GM23338 (cell line): ENCODE measurements at places on chromosomes 4 and X. TPM values are rescaled to one million over a fixed set of nuclear protein-coding genes. Genes with fewer than 3 reads are reported as not detected.

DNA sequence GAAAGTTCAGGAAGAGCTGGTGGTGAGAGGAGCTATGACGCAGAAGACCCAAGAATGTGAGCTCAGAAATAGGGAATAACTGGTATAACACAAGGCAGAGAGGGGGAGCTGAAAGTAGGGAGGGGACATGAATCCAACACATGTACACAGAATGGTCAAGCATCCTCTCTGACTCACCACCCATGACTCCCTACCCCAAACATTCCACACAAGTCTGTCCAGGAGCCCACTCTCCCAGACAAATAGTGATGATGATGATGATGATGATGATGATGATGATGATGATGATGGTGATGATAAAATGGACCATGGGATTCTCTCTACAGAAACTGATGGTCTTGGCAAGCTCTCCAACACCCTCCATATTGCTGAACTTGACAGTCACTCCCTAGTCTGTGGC lies 46.4 kb downstream of the NAT8L start:
- no peaks in the 10 kb centered on the region for H3K36me3 ChIP-seq
- H3K27me3 ChIP-seq = no peaks in the 10 kb centered on the region
- H3K4me3 ChIP-seq = no peak overlapping the region
- no peak for DNase-seq
- H3K27ac ChIP-seq = no peak overlapping the region

DNA sequence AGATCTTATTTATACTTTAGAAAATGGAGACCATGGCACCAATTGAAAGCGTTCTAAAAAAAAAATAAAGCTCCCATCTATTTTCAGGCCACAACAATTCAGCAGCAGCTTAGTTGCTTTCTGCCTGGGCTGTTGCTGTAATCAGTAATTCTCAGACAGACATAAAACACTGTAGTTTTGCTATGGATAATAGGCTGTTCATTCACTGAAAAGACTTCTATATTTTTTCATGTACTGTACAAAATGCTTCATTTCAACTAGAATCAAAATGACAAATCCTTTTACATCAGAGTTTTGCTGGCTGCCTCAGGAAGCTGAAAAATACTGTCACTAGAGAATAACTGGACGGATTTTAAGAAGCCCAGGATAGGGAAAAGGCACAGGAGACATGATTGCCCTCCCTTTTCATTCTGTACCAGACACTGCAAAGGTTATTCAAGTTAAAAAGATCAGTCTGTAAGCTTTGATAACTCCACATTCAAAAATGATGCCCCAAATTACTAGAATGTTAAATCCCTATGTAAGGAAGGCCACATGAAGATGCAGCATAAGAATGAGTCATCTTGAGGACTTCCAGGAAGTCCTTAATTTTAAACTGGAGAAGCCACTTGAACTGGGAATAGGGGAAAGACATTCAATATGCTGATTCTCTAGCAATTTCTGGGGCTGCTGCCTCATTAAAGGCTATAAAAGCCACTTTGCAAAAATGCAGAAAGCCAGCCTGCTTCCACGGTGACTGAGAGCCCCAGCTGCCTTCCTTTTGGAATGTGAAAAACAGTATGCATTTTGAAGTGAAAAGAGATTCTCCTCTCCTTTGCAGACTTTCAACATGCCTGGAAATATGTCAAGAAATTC lies 403.2 kb upstream of the RASGEF1B start:
- peaks cover 26% of the 10 kb centered on the region for H3K4me1 ChIP-seq
- no peaks in the 10 kb centered on the region for H3K36me3 ChIP-seq
- peak; percentile 22 for DNase-seq
- H3K27me3 ChIP-seq = no peaks in the 10 kb centered on the region
- H3K27ac ChIP-seq = peak overlapping the region; percentile 51
- H3K4me3 ChIP-seq = no peak overlapping the region

DNA sequence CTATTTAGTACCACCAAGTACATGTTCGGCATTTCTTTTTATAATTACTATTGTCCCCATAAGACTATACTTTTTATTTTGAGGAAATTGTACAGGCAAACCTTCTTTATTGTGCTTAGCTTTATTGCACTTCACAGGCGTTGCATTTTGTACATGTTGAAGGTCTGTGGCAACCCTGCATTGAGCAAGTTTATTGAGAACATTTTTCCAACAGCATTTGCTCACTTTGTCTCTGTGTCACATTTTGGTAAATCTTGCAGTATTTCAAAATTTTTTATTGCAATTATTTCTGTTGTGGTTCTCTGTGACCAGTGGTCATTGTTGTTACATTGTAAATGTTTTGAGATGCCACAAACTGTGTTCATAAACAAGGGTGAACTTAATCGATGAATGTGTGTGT lies 10.8 kb upstream of the CXCL5 start:
- no peak for DNase-seq
- no peaks in the 10 kb centered on the region for H3K27me3 ChIP-seq
- H3K4me1 ChIP-seq = peaks cover 16% of the 10 kb centered on the region
- no peaks in the 10 kb centered on the region; the same call in 1 of the 2 replicates for H3K36me3 ChIP-seq
- no peak overlapping the region for H3K27ac ChIP-seq
- no peak overlapping the region for H3K4me3 ChIP-seq

DNA sequence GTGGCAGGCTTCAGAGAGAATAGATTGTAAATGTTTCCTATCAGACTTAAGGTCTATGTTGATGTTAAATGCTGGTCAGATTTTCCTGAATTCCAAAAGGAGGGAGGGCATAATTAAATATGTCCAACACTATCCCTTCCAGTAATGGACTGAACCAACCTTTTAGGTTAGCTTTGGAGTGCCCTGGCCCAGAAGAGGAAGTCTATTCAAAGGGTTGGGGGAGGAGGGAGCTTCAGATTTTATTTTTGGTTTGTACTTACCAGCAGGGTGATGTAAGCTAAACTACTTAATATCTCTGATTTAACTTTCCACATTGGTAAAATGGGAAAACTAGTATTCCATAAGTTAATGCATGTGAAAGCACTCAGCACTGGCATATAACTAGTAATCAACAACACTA lies 91.1 kb downstream of the RBM46 start:
- no peak overlapping the region for H3K27ac ChIP-seq
- H3K4me3 ChIP-seq = no peak overlapping the region
- H3K27me3 ChIP-seq = no peaks in the 10 kb centered on the region
- H3K36me3 ChIP-seq = peaks cover 9% of the 10 kb centered on the region; the same call in 1 of the 2 replicates

GRCh38 chrX:40086569-40087335 lies 11.0 kb downstream of the BCOR start:
- H3K27me3 ChIP-seq = peaks cover 57% of the 10 kb centered on the region
- DNase-seq = no peak
- no peaks in the 10 kb centered on the region for H3K36me3 ChIP-seq
- no peak overlapping the region for H3K27ac ChIP-seq
- peaks cover 56% of the 10 kb centered on the region for H3K4me1 ChIP-seq
- peak overlapping the region; percentile 55 for H3K4me3 ChIP-seq

DNA sequence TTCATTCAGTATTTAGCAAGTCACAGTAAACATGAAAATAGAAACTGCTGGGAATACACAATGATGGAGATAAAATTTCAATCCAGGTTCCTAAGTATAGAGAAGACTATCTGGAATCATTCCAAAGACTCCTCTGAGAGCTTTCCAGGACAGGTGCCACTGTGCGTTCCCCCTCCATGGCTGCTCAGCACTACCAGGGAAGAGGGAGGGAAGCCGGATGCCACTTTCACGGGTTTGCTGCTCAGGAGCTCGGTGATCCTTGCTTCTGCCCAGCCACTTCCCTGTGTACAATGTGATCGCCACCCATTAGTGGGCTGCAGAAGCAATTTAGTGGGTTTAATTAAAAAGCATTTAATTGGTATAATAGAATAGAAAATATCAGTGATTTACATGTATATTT lies 94.5 kb downstream of the FNIP2 start:
- no peak for DNase-seq
- no peaks in the 10 kb centered on the region for H3K4me1 ChIP-seq
- H3K36me3 ChIP-seq = no peaks in the 10 kb centered on the region

DNA sequence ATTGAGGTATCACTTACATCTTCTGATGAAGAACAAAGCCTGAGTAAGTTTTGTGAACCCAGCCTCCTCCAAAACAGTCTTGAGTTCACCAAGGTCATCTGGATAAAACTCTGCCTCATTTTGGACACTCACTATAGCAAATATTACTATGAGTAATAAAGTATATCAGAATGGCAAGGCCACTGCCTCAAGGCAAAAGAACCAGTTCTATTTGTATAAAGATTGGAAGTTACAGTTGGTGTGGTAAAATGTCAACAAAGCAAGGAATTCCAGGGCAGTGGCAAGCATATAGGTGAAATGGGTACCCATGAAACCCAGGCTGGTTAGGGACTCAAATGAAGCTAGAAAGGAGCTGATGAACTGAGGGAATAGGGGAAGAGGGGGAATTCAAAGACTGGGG lies 2.4 kb upstream of the ARHGEF6 start:
- H3K4me1 ChIP-seq = no peaks in the 10 kb centered on the region
- no peak for DNase-seq
- H3K4me3 ChIP-seq = no peak overlapping the region
- H3K27ac ChIP-seq = no peak overlapping the region
- no peaks in the 10 kb centered on the region for H3K27me3 ChIP-seq

DNA sequence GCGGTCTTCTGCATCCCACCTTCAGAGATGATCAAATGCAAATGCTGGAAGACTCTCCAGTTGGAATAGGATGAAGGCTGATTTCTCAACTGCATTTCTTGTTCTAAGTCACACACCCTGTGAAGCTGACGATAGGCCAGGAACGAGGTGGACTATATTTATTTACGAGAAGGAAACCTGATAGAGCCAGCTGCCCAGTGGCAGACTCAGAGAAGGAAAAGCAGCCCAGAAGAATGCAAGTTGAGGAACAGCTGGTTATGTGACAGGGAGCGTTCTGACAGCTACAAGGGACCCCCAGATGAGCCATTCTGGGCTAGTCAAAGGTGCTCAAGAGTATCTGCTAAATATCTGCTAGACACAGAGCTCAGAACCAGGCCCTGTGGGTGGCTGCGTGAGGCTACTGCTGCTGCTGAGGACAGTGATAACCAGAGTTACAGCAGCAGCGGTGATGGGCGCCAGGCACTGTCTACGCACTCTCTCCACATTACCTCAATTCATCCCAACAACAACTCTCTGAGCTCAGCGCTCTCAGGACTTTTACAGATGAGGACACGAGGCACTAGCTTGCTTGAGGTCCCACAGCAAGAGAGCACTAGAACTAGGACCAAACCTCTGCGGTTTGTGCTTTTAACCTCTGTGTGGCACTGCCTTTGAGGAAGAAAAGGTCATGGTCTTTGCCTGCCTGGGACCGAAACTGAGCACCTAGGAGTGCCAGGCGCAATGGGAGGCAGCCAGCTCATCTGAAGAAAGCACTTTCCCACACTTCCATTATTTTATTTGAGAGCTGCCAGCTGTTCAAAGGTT lies 69.0 kb downstream of the GATB start:
- no peak overlapping the region for H3K4me3 ChIP-seq
- peaks cover 6% of the 10 kb centered on the region; the same call in 1 of the 2 replicates for H3K4me1 ChIP-seq
- H3K36me3 ChIP-seq = no peaks in the 10 kb centered on the region
- DNase-seq = no peak
- no peak overlapping the region for H3K27ac ChIP-seq

- H3K27ac ChIP-seq = 0 out of 2 replicates have a peak overlapping the region, but pooled peaks have one; percentile 16
- H3K4me3 ChIP-seq = no peak overlapping the region
- no peaks in the 10 kb centered on the region for H3K27me3 ChIP-seq
- no peaks in the 10 kb centered on the region for H3K36me3 ChIP-seq
- DNase-seq = no peak
Measured at GRCh38 chr4:139324620-139325019, 22.3 kb upstream of the NDUFC1 start.

GRCh38 chr4:88144866-88145300 lies 13.6 kb downstream of the ABCG2 start:
- no peak overlapping the region for H3K27ac ChIP-seq
- no peak overlapping the region for H3K4me3 ChIP-seq
- no peaks in the 10 kb centered on the region for H3K27me3 ChIP-seq
- H3K4me1 ChIP-seq = peaks cover 25% of the 10 kb centered on the region
- DNase-seq = no peak
- no peaks in the 10 kb centered on the region for H3K36me3 ChIP-seq

DNA sequence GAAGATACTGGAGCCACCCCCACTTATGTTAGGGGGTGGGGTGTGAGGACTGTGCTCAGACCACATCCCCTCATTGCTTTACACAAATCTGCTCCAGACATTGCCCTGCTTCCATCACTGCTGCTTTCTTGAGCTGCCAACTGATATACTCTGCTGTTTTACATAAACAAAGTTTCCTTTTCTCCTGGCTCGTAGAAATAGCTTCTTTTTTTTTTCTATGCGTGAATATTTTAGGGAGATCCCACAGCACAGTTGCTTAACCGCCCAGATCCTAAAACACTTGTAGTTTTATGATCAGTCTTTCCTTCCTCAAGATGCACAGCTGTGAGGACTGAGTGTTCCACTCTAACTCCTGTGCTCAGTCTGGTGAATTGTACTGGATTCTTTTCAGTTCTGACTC lies 768.4 kb downstream of the PCDH18 start:
- H3K27ac ChIP-seq = no peak overlapping the region; the same call in 1 of the 2 replicates
- no peaks in the 10 kb centered on the region for H3K27me3 ChIP-seq
- peak; percentile 8 for DNase-seq
- H3K4me3 ChIP-seq = no peak overlapping the region

DNA sequence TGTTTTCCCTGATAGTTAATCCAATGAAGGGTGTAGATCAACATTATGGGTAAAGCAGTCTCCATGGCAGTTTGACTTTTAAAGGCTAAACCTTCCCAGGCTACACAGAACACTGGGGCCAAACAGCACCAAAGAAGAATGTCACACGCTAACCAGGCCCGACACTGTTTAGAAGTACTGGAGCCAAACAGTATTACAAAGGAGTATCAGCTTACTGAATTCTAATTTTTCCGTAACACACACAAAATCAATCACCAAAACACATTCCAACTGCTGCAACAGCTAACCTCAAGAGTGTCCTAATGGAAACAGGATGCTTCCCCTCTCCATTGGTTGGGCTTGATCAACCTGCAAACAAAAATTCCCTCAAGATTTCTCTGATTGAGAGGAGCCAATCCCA lies 783.5 kb downstream of the PCDH18 start:
- H3K27ac ChIP-seq = no peak overlapping the region
- peaks cover 18% of the 10 kb centered on the region for H3K4me1 ChIP-seq
- DNase-seq = no peak
- H3K4me3 ChIP-seq = no peak overlapping the region

GRCh38 chrX:3815896-3816664 lies 102.6 kb upstream of the PRKX start:
- H3K4me3 ChIP-seq = peak overlapping the region; percentile 57
- DNase-seq = peak; percentile 49
- peaks cover 4% of the 10 kb centered on the region for H3K4me1 ChIP-seq
- peak overlapping the region; percentile 92 for H3K27ac ChIP-seq

- no peak overlapping the region for H3K27ac ChIP-seq
- H3K4me3 ChIP-seq = peak overlapping the region; percentile 77
- peak; percentile 75 for DNase-seq
- H3K36me3 ChIP-seq = no peaks in the 10 kb centered on the region
Measured at GRCh38 chr4:5711479-5712184, 631 bp downstream of the EVC start.

Gene TRAPPC2
- total RNA-seq = 12.9 and 14.6 TPM in 2 replicates

Gene FAM47A
- not detected in 2 replicates for total RNA-seq

Gene HTRA3
- total RNA-seq = 1.8 and 3.6 TPM in 2 replicates

Gene LEF1
- 0.23 and 0.73 TPM in 2 replicates for total RNA-seq

Gene SLC25A5
- total RNA-seq = 379 and 451 TPM in 2 replicates

Gene STATH
- total RNA-seq = not detected in 2 replicates

Gene BMP2K
- total RNA-seq = 32.5 and 36.9 TPM in 2 replicates

Gene KIT
- 26.8 and 28.4 TPM in 2 replicates for total RNA-seq

Gene CCDC149
- 3.8 and 6.4 TPM in 2 replicates for total RNA-seq
